ENCODE measurements at places on chromosomes 2 and 18.

- no peak for DNase-seq
- H3K4me1 ChIP-seq = no peaks in the 10 kb centered on the region
- no peak overlapping the region for H3K4me3 ChIP-seq
These were observed 81.4 kb downstream of the FAM117B start for GRCh38 chr2:202716114-202716718.

GRCh38 chr2:198901894-198902293 lies 555.8 kb downstream of the SATB2 start:
- H3K27me3 ChIP-seq = no peaks in the 10 kb centered on the region
- H3K27ac ChIP-seq = no peak overlapping the region
- DNase-seq = no peak
- no peaks in the 10 kb centered on the region for H3K4me1 ChIP-seq
- H3K36me3 ChIP-seq = no peaks in the 10 kb centered on the region

DNA sequence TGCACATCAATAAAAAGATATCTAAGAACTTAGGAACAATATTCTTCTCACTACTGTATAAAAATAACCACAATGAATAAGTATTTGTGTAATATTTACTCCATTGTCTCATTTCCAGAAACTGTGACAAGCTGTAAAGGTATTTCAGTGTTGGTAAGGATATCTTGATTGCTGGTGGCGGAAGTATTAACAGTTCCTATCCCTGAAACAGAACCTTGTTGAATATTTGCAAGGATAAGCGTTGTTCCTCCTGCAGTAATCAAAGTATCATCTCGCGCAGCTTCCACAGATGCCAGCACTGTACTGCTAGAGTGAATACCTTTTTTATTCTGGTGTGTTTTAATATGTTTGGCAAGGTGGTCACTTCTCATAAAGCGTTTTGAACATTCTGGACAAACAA lies 55.3 kb downstream of the SP3 start:
- no peak overlapping the region for H3K27ac ChIP-seq
- peaks cover 1% of the 10 kb centered on the region for H3K4me1 ChIP-seq
- no peak overlapping the region for H3K4me3 ChIP-seq
- H3K36me3 ChIP-seq = peaks cover 80% of the 10 kb centered on the region

GRCh38 chr2:193847991-193848390 lies 1653.3 kb upstream of the TMEFF2 start:
- no peaks in the 10 kb centered on the region for H3K36me3 ChIP-seq
- DNase-seq = no peak
- peaks cover 17% of the 10 kb centered on the region for H3K4me1 ChIP-seq
- H3K4me3 ChIP-seq = no peak overlapping the region
- no peaks in the 10 kb centered on the region for H3K27me3 ChIP-seq

DNA sequence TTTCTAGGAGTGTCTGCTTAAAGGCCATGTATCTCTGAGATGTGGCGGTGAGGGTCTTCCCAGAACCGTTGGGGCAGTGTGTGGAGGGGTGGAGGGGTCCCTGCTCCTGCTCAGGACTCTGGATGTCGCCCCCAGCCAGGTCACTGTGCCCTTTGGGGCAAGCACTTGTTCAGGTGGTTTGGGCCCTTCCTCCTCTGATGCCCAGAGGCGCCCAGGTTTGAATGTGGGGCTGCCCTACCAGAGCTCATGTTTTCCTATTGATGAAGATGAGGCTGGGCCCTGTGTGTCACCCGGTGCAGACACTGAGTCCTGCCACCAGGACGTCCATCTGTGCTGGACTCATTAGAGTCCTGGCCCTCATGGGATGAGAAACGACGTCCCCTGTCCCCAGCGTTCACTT lies 14.3 kb upstream of the PER2 start:
- no peaks in the 10 kb centered on the region for H3K27me3 ChIP-seq
- no peaks in the 10 kb centered on the region for H3K4me1 ChIP-seq
- no peak overlapping the region for H3K27ac ChIP-seq
- DNase-seq = no peak
- no peak overlapping the region for H3K4me3 ChIP-seq

- H3K36me3 ChIP-seq = no peaks in the 10 kb centered on the region
- DNase-seq = no peak
- no peaks in the 10 kb centered on the region for H3K27me3 ChIP-seq
- H3K27ac ChIP-seq = no peak overlapping the region
These were observed 63.5 kb upstream of the GLS start for GRCh38 chr2:190817082-190817481.

DNA sequence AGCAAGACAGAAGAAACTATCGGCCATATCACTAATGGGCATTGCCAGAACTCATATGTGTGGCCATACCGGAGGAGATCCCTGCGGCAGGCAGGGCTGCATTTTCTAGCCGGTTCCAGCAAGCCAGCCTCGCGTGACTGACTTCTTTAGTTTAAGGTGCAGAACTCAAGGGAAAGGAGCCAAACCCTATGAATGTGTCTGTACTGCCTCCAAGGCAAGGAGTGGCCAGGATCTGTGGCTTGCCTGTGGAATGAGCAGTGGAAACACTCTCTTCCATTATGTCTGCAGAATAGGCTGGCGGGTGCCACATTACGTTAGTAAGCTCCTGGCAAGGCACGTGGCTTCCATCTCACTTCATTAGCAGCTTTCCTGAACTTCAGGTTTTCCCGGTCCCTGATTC lies 137.6 kb downstream of the ATL2 start:
- DNase-seq = no peak
- H3K27me3 ChIP-seq = no peaks in the 10 kb centered on the region
- H3K4me3 ChIP-seq = no peak overlapping the region
- H3K36me3 ChIP-seq = no peaks in the 10 kb centered on the region
- H3K27ac ChIP-seq = no peak overlapping the region
- no peaks in the 10 kb centered on the region for H3K4me1 ChIP-seq

DNA sequence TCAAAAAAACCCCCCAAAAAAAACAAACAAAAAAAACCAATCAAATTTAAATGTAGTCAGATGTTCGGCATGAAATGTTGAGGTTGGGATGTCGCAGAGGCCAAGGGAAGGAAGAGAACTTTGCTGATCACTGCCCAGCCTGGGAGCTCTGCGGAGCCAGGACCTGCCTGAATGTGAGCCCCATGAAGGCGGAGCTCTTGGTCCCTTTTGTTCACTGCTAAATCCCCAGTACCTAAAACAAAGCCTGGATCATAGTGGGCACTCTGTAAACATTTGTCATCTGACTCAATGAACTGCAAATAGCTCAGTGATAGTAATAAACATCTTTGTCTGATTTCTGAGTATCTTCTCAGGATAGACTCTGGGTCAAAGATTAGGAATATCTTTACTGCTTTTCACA lies 64.0 kb downstream of the NGEF start:
- no peak for DNase-seq
- no peaks in the 10 kb centered on the region for H3K36me3 ChIP-seq
- H3K27me3 ChIP-seq = no peaks in the 10 kb centered on the region
- no peak overlapping the region for H3K27ac ChIP-seq
- H3K4me3 ChIP-seq = no peak overlapping the region
- H3K4me1 ChIP-seq = peaks cover 5% of the 10 kb centered on the region

GRCh38 chr2:81650048-81650971 lies 1345.8 kb upstream of the LRRTM1 start:
- H3K4me1 ChIP-seq = peaks cover 21% of the 10 kb centered on the region
- peak overlapping the region; percentile 72 for H3K27ac ChIP-seq
- DNase-seq = no peak
- H3K4me3 ChIP-seq = no peak overlapping the region

GRCh38 chr2:37652199-37652640 lies 19.2 kb downstream of the CDC42EP3 start:
- H3K27ac ChIP-seq = peak overlapping the region; percentile 86
- H3K27me3 ChIP-seq = no peaks in the 10 kb centered on the region
- peaks cover 57% of the 10 kb centered on the region for H3K4me1 ChIP-seq
- peak; percentile 88 for DNase-seq
- no peak overlapping the region for H3K4me3 ChIP-seq

DNA sequence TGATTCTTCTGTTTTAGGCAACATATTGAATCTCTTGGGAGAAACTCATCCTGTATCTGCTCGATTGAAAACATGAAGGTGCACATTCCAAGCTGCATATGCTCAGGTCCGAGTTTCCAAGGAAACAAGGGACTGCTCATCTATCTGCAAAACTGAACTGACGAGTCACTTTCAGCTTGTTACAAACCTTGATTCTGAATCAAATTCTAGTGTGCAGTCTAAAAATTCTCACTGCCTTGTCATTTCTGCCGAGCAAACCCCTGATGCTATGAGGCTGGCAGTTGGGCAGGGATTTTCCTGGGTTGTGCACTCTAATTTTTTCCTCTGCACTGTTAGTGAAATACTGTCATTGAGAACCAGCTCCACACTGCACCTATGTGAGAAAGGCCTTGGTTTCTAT lies 101.3 kb upstream of the ETAA1 start:
- H3K4me1 ChIP-seq = peaks cover 20% of the 10 kb centered on the region
- H3K27me3 ChIP-seq = no peaks in the 10 kb centered on the region
- no peak for DNase-seq
- H3K36me3 ChIP-seq = no peaks in the 10 kb centered on the region
- H3K27ac ChIP-seq = peak overlapping the region; percentile 12
- no peak overlapping the region for H3K4me3 ChIP-seq

- no peaks in the 10 kb centered on the region for H3K4me1 ChIP-seq
- H3K27me3 ChIP-seq = no peaks in the 10 kb centered on the region
- no peaks in the 10 kb centered on the region for H3K36me3 ChIP-seq
- no peak for DNase-seq
These were observed 629.6 kb upstream of the FANCL start for GRCh38 chr2:58870704-58871103.

GRCh38 chr2:52532956-52533355 lies 1234.6 kb upstream of the CHAC2 start:
- H3K4me1 ChIP-seq = no peaks in the 10 kb centered on the region
- DNase-seq = no peak
- H3K4me3 ChIP-seq = no peak overlapping the region

DNA sequence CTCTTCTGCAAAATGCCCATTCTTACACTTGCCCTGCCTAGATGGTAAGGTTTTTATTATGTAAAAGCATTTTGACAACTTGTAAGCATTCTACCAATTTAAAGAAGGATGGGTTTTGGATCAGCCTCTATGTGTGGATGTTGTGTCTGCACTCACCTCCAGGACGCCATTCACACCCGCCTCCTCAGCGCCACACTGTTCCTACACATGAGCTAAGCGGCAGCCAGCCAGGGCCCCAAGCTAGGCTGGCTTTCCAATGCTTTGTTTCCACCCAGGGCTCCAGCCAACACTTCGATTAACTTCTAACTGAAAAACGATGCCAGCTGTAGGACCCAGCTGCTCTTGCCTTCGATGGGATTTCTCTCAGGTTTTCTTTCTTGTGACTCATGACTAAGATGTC lies 73.3 kb upstream of the FZD7 start:
- H3K36me3 ChIP-seq = no peaks in the 10 kb centered on the region
- no peak overlapping the region for H3K27ac ChIP-seq
- no peaks in the 10 kb centered on the region for H3K4me1 ChIP-seq
- no peak overlapping the region for H3K4me3 ChIP-seq

DNA sequence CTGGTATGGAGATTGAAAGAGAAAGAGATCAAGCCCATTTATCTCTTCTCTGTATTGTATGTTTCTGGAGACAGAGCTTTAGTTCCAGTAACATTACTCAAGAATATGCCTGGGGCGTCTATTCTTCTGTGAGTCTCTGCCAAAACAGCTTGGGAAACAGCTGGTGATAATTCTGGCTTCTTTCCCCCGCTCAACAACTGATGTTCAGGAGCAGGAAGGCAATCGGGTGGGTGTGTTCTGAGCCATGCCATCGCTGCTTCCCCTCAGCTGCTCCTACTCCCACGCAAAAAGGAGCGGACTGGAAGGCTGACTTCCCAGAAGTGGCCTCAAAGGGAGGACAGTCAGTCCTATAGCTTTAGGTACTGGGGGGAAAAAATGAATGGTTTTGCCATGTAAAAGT lies 695.1 kb downstream of the PLCL1 start:
- no peaks in the 10 kb centered on the region for H3K27me3 ChIP-seq
- no peaks in the 10 kb centered on the region for H3K4me1 ChIP-seq
- H3K27ac ChIP-seq = no peak overlapping the region
- no peak for DNase-seq
- no peak overlapping the region for H3K4me3 ChIP-seq

DNA sequence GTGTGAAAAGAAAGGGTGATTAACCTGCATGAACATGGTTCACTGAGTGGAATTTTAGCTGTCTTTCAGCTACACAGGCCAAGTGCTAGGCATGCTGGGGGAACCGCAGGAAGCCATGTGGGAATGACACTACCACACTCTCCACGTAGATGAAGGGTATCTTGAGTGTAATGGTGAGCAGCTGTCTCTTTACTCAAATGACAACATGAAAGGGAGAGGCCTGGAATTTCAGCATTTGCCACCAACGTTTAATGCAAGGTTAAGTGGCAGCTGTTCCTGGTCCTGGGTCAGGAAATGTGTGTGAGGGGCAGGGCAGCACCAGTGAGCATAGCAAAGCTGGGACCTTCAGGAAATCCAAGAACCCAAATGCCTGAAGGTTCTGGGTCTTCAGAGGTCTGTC lies 588.4 kb downstream of the SLC4A3 start:
- DNase-seq = no peak
- H3K27me3 ChIP-seq = no peaks in the 10 kb centered on the region
- no peaks in the 10 kb centered on the region for H3K36me3 ChIP-seq
- no peak overlapping the region for H3K27ac ChIP-seq

DNA sequence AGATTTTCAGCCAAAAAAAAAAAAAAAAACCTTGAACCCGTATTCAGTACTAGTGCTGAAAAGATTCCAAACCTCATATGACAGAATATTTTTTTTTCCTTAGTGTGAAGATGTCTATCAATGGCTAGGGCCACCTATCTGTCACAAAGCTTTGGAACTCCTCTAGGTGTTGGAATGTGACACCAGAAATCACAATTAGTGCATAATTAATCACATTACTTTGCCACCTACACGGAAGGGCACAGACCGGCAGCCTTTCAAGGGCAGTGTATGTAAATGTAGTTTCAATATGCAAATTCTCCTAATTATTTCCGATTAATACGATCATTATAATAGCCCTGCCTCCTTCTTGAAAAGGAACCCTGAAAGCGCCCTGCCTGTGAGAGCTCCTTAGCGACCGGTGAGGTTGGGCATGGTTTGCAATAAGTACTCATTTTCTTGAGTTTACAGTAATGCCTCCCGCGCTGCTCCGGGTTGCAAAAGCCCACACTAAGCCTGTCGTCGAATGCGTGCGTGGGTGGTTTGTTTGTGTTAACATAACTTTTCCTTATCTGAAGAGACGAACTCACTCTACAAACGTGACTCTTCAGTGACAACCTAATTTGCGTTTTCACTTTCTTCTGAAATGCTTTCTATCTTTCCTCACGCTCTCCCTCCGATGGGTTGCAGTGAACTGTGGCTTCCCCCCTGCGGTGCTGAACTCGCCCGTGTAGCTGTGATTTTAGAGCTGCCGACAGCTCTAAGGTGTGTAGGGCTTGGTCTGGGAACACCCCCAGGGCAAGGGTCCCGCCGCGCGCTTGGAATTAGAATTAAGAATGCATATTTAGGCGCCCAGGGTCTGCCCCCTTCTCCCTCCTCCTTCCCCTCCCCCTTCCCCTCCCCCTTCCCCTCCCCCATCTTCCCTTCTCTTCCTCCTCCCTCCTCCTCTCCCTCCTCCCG lies 765 bp upstream of the ID2 start:
- no peak for DNase-seq
- H3K27ac ChIP-seq = no peak overlapping the region
- H3K4me1 ChIP-seq = peaks cover 7% of the 10 kb centered on the region
- H3K4me3 ChIP-seq = peak overlapping the region; percentile 30

GRCh38 chr2:186486651-186487647 lies 889 bp downstream of the ZC3H15 start:
- H3K4me1 ChIP-seq = peaks cover 24% of the 10 kb centered on the region
- H3K27me3 ChIP-seq = no peaks in the 10 kb centered on the region
- peak overlapping the region; percentile 93 for H3K4me3 ChIP-seq
- peaks cover 22% of the 10 kb centered on the region for H3K36me3 ChIP-seq

- no peaks in the 10 kb centered on the region for H3K36me3 ChIP-seq
- peaks cover 44% of the 10 kb centered on the region for H3K4me1 ChIP-seq
- H3K27ac ChIP-seq = peak overlapping the region; percentile 87
- peak; percentile 84 for DNase-seq
These were observed 16.5 kb upstream of the FIGN start for GRCh38 chr2:163752267-163752666.

All from RWPE2 (cell line).